ENCODE measurements at places on chromosomes 1 and 21.

DNA sequence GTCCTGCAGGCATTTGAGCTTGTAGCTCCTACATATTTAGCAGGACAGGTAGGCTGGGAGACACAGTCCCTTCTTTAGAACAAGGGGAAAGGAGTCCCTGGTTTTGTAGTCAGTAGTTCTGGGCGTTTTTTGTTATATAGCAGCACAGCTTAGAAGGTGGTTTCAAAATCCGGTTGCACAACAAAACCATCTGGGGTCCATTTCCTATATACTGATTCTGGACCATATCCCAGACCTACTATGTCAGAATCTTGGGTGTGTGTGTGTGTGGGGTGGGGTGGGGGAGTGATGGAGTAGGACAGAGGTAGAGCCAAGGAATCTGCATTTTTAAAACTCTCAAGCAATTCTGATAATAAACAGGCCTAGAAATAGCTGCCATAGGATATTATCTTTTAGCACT lies 21.6 kb downstream of the METTL13 start:
- no peak for DNase-seq

DNA sequence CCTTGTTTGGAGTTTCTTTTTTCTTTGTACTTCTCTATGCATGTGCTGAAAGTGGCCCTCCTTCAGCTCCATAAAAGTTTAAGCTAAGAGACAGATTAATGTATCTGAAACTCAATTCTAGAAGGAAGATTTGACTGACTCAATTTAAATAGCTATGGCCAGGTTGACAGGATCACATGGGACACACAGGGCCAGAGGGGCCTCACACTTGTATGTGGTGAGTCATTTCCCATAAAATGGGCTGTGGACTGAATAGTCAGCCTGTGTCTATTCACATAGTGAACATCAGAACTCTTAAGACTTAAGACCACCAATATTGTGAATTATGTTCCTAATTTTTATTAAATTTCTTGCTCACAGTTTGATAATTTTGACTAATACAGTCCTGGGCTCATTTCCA lies 45.7 kb upstream of the DEPDC1 start:
- no peak for DNase-seq

GRCh38 chr1:55103891-55104290 lies 64.5 kb downstream of the PCSK9 start:
- no peak for DNase-seq

DNA sequence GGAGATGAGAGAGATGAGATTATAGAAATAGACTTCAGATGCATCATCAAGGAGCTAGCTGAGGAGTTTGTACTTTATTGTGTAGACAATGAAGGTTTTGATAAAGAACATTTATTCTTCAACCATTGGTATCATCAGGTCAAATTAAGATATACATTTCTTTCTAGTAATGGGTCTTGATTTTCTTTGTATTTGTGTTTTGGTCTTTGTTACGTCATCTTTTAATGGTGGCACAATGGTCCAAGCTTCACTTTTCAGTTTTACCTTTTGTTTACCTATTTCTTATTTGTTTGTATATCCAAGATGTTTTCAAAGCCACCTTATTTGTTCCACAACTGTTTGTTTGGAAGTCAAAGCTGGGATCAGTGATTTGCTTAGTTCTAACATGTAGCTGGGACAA lies 44.5 kb downstream of the PTGFR start:
- no peak for DNase-seq

GRCh38 chr21:44449473-44450363 lies 5.6 kb upstream of the LRRC3 start:
- peak; percentile 13 for DNase-seq

DNA sequence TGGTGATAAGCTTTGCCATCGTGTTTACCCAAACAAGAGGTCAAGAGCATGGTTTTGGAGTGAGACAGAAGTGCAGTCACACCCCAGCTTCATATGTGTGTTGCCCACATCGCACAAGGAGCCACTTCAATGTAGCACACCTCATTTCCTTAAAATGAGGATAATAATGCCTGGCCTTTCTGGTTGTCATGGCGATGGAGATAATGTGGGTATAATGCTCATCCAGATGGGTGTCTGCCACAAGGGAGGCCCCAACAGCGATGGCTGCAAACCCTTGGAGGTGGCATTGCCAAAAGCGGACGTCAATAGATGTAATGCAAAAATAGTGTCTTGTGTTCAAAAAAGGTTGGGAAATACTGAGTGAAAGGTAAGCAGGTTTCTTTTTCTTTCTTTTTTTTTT lies 83.1 kb upstream of the AJAP1 start:
- DNase-seq = no peak

- no peak for DNase-seq
Measured at GRCh38 chr1:226638001-226638601, 89.5 kb downstream of the STUM start.

DNA sequence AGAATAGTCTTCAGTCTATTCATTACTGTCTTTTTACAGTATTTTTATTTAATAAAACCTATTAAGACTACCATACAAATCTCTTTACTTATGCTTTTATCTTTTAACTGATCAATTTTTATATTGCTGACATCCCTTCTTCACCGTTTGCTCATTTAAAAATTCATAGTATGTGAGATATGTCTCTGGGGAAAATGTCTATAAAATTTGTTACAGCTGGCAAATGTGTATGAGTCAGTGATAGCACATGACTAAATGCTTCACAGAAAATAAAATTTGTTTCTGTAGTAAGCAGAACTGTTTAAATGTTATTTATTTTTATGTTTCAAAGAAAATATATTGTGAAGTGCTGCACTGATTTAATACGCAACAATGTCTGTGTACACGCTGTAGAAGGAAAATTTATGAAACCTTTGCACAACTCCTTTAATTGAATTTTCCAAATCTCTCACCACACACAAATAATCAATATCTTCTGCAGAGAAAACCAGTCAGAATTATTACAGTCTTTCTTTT lies 74.2 kb downstream of the ITGB3BP start:
- no peak for DNase-seq

DNA sequence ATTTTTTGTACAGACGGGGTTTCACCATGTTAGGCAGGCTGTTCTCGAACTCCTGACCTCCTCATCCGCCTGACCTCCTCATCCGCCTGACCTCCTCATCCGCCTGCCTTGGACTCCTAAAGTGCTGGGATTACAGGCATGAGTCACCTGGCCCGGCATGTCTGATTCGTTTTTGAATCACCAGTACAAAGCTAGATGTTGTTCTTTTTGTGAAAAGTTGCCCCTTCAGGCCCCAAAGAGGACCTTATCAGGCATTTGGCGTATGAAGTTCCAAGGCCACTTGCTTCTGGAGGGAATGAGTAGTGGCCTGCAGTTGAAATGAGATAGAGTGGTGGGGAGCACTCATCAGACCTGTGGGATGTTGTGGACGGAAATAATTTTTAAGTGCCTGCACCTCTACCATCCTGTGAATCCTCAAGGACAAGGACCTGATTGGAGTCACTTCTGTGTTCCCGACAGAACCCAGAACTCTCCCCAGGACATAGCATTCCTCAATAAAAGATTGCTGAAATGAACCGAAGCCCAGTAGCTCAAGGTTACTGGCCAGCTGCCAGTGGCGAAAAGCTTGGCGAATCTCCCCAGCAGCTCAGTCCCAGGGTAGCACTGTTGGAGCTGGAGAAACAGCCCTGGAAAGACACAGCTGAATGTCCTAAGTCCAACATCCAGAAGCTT lies 50.1 kb downstream of the NDUFS5 start:
- no peak for DNase-seq

DNA sequence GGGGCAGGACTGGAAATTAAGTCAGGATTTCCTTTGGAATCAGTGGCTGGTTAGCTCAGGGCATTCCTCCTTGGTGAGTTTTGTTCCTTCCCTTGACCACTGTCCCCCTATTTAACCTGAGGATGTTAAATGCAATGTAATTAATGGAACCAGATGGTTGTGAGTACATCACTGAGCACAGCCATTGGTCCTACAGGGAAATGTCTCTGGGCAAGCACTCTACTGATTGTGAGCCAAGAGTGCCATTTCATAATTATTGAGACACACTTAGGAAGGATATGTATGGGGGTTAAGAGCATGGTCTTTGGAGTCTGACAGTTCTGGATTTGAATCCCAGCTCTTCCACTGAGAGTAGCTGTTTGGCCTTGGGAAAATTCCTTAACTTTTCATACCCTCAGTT lies 74.4 kb downstream of the SPAG17 start:
- DNase-seq = no peak

GRCh38 chr1:228836427-228836826 lies 101.1 kb downstream of the RHOU start:
- no peak for DNase-seq

- no peak for DNase-seq
Measured at GRCh38 chr1:178781533-178782330, 56.7 kb downstream of the RALGPS2 start.

DNA sequence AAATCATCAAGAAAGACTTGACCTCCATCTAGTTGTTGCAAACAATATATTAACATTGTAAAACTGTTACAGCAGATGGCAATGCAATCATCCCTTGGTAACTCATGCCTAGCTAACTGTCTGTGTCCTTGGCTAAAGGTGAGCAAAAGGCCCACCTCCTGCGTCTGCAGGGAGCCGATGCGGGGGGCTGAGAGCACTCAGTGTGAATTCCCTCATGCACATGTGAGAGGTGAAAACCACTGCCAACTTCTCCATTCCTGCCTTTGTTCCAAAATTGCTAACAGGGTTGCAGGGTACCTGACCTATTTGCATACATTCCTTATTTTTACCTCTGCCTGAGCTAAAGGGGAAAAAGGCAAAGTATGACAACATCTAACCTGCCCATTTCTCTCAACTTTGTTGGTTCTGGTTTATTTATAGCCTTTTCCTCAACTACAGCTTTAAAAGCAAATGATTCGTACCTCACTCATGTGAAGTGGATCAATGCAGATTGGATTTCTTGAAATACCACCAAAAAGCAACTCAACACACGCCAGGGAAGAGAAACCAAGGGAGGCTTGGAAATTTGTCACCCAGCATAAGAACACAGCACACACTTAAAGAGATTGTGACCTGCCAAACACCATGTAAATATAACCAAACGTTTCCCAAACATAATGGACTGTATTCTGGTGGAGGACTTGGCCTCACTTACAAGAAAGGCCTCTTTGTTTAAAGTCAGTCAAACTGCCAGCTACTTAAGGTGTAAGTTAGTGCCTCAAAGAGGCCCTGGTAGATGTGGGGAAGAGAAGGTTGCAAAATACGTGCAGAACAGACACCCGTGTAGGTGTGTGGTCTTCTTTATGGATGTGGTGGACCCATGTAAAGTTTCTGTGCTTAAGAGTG lies 651.0 kb downstream of the SMYD3 start:
- no peak for DNase-seq

DNA sequence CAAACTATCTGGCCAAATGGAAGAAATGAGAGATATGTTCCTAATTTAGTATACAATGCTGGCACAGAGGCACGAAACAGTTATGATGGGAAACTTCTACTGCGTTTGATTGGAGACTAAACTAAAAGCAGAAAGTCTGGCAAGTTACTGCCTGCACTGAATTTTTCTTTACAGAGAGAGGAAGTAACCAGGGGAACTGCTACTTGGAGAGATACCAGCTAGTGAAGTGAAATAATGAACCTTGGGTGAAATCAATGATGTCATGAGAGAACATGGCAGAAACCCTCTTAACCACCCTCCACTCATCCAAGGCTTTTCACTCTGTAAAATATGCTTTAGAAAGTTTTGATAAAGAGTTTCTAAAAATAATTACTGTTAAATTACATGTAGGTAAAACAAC lies 29.3 kb downstream of the NIBAN1 start:
- DNase-seq = no peak

DNA sequence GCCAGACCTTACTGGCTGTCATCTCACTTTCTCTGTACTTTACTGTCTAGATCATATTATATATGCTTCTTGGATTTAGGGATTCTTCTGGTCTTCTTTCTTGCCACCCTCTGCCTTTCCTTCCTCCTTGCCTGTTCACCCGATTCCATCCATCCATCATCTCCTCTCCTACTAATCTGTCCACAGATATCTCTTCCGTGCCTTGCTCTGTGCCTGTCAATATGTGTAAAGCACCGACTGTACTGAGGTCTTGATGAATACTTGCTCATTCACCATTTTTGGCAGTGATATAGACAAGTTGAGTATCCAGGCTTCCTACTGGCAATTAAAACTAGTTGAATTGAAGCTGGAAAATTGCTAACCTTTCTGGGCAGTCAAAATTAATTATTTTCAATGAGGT lies 8.1 kb downstream of the FMN2 start:
- DNase-seq = no peak

GRCh38 chr21:45169682-45170081 lies 95.3 kb downstream of the ADARB1 start:
- DNase-seq = no peak

DNA sequence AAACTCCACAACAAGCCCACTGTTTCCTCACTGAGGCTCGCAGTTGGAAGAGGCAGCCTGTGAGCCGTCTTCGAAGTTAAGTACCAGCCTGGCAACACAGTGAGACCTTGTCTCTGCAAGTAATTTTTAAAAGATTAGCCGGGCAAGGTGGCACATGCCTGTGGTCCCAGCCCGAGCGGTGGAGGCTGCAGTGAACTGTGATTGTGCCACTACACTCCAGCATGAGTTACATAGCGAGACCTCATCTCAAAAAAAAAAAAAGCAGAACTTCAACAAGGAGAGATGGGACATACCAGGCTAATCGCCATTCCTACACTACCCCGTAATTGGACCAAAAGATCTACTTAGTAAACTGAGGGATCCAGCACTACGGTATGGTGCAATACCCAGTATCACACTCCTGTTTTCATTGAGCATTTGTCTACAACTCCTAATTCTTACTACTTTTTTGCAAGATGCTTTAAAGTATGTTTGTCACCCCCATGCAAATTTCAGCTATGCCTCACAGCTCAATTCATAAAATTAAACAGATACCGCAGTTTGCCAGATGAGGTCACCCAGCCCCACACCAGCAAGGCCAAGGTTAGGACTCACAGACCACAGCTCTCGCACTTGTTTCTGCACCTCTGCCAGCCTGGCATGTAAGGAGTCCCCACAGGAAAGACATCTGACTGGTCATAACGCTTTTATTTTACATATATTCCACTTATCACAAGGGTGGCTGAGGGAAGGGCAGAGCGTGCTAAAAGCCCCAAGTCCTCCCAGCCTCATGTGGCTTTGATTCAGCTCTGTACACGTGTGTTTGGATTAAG lies 21.0 kb downstream of the SDE2 start:
- DNase-seq = no peak

DNA sequence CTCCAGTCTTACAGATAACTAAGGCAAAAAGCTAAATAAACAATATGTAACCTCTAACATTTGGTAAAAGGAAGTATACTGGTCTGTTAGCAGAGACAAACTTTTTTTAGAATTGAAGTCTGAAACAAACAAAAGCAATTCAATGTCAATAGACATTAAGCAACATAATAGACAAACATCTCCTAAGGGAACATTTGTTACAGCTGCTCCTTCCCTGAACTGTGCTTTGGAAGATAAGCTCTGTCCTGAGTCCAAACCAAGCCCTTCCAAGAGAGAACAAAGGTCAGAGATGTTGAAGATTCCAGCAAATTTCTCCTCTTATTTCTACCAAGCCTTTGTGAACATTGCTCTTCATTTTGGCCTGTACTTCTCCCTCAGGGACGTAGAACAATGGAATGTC lies 25.3 kb downstream of the FMO2 start:
- DNase-seq = no peak

- DNase-seq = no peak
Measured at GRCh38 chr1:89594096-89594740, 38.7 kb upstream of the LRRC8C start.

- peak; percentile 44 for DNase-seq
Measured at GRCh38 chr1:38246955-38247952, 200.7 kb upstream of the POU3F1 start.
